CD4-positive, alpha-beta memory T cell (primary cell): ENCODE measurements at places on chromosomes 16 and 17.

GRCh38 chr17:28145348-28145747 lies 102.9 kb downstream of the NLK start:
- no peak for DNase-seq

GRCh38 chr17:76530811-76531485 lies 6.6 kb downstream of the CYGB start:
- DNase-seq = no peak

DNA sequence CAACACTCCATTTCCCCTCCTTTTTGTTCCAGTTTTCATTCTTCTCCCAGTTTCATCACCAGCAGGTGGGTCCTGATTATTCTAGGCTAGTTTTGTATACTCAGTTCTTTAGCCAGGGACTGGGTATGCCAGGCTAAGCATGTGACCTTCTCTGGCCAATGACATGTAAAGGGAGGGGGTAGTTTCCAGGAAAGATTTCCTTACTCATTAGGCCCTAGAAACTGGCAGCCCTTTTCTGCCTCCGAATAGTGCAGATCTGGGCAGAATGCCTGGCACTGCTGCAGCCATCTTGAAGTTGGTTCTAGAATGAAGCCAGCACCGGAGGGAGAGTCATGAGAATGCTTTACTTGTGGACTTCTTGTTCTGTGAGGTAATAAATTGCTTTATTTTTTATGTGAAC lies 126.9 kb upstream of the AXIN2 start:
- DNase-seq = no peak

- no peak for DNase-seq
Observed at GRCh38 chr16:17345043-17345442, 125.7 kb downstream of the XYLT1 start.

DNA sequence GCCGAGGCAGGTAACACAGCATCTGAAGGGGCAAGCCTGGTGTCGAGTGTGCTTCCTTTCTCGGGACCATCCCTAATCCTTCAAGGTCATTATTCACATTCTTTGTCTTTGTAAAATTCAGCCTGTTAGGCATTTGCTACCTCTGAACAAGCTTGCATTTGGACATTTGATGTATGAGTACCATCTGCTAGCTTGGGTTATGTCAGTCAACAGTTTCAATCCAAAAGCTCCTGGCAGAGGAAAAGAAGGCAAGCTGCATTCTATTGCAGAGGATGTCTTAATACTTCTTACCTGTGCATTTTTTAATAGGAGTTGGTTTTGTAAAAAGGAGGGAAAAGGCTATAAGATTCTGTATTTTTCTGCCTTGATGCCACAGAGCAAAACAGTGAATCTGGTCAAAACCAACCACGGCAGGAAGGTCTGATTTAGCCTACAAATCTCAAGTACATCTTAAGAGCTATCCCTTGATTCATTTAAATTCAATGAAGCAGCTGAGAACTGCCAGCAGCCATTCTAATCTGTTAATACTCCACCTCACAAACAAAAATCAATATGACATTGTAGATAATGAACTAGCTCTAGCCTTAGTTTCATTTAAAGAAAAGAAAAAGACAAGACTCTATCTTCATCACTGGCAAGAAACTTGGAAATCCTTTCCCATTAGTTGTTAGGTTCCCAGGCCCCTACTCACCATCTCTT lies 39.0 kb downstream of the TEX2 start:
- DNase-seq = no peak

GRCh38 chr17:75755205-75755901 lies 9.6 kb downstream of the GALK1 start:
- DNase-seq = no peak

DNA sequence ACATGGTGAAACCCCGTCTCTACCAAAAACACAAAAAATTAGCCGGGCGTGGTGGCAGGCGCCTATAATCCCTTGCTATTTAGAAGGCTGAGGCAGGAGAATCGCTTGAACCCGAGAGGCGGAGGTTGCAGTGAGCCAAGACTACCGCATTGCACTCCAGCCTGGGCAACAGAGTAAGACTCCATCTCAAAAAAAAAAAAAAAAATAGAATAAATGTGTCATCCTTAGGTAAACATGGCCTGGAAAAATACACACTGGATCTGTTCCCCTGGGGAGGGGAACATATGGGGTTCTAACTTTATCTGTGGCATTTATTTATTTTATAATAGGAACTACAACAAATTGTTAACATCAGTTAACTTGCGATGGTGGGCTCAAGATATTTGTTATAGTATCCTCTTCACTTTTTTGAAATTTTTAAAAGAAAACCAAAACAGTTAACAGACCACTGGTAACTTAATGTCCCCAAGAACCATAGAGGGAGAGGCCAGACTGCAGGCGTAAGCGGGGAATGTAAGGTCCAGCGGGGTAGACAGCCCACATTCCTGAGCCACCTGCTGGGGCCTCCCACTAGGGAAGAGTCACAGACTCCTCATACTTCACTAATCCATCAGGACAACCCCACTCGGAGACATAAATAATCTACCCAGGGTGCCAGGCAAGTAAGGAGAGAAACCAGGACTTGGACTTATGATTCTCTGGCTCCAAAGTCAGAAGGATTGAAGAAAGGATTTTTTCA lies 12.5 kb upstream of the TXNDC11 start:
- DNase-seq = no peak

DNA sequence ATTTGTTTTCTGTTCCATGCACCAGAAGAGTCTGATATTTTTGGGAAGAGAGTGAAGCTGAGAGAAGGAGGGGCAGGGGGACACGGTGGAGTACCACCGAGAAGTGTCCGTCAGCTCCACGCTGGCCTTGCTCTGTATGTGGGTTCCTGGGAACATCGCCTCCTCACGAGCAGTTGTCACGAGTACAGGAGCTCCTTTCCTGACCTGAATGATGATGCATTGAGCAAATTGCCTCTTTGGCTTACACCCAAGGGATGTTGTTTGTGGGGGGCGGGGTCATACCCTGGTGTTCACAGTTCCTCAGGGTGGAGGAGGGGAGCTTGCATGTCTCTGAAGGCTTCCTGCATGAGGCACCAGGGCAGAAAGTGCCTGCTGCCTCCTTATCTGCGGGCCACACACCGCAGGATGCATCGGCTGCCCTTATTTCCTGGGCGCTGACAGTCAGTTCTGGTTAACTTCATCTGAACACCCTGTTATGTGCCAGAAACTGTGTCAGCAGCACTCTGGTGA lies 36.2 kb downstream of the RGS9 start:
- peak; percentile 82 for DNase-seq

DNA sequence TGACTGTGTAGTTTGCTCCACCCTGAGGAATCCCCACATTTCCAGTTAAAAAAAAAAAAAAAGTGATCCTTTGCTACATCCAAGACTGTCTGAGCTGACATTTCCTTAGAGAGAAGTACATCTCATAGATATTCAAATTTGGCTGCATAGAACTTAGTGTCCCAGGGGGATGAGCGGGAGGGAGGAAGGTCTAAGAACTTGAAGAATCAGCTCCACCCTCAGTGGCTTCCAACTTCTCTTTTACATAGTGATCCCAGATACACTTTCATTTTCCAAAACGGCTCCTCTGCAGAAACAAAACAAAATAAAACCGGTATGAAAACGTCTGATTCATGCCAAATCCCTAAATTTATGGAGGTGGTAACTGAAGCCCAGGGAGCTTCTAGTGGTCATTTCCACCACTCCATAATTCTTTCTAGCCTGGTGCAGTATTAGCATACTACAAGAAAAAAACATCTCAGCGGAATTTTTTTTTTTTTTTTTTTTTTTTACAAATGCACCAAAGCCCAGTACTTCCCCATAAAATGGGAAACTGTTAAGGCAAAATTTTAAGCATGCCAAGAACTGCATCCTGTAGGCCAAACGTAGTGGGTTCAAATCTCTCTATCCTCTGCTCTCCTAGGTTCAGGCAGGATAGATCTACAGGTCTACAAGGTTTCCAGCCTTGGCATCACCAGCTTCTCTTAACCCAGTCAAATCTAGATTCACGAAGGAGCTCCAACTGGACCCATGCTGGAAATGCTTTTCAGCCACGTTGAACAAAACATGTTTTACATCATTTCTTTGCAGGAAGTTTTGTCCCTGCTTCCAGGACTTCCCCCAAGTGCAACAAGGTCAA lies 29.3 kb downstream of the MAF start:
- no peak for DNase-seq

- DNase-seq = peak; percentile 60
Observed at GRCh38 chr17:81253358-81254131, 14.4 kb downstream of the NDUFAF8 start.

GRCh38 chr16:71426069-71426879 lies 15.6 kb downstream of the TLE7 start:
- no peak for DNase-seq
